ENCODE measurements at places on chromosomes 6 and 20.

GRCh38 chr6:56490993-56491392 lies 151.7 kb downstream of the DST start:
- no peak for DNase-seq

- no peak for DNase-seq
Observed at GRCh38 chr6:116616737-116617053, 416 bp downstream of the RSPH4A start.

DNA sequence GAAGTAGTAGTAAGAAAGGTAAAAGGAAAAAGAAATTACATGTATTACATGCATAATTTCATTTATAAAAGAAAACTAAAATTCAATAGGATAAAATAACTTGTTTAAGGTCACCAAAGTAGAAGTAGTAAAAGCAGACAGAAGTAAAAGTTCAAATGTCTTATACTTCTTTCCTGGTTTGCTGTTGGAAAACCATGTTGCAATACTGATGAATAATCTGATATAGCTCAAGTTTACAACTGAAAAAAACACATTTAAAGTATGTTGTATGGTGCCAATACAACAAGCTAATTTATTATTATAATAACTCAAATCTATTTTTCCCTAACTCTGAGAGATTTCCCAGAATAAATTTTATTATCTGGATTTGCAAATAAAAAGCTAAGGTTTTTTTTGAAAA lies 78.3 kb downstream of the PHIP start:
- no peak for DNase-seq

- no peak for DNase-seq
Observed at GRCh38 chr6:147167576-147168461, 36.4 kb upstream of the STXBP5 start.

GRCh38 chr6:56484669-56485068 lies 158.0 kb downstream of the DST start:
- DNase-seq = no peak

- no peak for DNase-seq
Observed at GRCh38 chr20:46741924-46742668, 32.6 kb downstream of the SLC2A10 start.

DNA sequence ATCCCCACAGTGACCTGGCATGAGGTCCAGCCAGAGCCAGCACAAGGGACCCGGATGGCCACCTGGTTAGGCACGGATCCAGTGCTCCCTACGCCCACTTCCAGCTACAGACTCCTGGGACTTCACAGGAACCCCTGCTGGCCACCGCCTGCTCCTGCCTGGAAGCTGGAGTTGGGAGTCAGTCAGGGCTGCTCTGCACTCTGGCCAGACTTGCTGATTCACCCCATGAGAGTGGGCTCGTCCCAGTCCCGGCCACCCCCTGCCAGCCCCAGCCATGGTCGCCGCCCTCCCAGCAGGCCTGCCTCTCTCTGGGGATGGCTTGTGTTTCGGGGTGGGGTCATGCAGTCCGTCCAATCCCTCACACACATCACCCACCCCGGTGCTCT lies 125.8 kb downstream of the DLL1 start:
- no peak for DNase-seq

- no peak for DNase-seq
Observed at GRCh38 chr6:165775721-165776120, 112.7 kb upstream of the PDE10A start.

- no peak for DNase-seq
Observed at GRCh38 chr6:53686355-53686940, 20.9 kb upstream of the KLHL31 start.

DNA sequence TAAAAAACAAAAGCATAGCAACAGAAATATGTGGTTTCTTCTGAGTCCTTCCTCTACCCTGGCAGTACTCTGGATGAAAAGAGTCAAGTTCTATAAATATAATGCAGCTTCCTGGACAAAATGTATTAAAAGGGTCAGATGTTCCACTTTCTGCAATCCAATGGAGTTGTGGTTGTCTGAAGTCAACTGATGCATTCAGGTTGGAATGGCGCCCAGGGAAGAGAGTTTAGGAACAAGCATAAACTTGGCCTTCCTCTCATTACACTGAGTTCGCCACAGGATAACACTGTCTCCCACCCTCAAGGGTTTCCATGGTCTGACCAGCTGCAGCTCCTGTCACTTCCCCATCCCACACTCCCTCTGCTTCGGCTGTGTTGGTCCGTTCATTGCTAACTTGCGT lies 66.4 kb downstream of the PLEKHG1 start:
- no peak for DNase-seq

DNA sequence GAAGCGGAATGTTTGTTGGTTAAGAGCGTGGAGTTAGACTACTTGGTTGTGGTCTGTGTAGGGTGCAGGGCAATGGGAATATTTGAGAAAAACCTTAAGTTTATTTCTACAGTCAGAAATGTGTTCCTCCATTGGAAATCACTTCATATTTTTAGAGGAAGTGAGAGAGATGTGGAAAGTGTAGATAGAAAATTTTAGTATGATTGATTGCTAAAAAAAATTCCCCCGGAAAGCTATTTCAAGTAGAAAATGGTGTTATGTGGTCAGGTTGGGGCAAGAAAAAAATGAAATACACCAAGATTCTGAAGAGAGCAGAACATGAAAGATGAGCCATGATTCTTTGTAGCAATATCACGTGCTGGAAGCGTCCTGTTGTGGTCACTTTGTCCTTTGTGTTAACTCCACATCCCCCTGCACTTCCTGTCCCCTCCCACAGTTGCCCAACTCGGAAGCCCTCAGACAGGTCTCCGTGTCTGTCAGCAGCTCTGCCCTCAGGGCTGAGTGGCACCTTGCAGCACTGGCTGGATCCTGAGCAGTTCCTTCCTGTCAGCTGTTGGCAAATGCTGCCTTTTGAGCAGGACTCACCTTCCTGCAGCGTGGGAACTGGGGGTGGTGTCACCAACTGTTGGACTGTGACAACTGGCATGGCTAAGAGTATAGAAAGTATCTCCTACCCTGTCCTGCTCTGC lies 137.5 kb upstream of the SLC24A3 start:
- no peak for DNase-seq

All from activated T-cell treated with anti-CD3 and anti-CD28 coated beads for 24 hours (primary cell).